ENCODE measurements at places on chromosomes 2 and 18.

DNA sequence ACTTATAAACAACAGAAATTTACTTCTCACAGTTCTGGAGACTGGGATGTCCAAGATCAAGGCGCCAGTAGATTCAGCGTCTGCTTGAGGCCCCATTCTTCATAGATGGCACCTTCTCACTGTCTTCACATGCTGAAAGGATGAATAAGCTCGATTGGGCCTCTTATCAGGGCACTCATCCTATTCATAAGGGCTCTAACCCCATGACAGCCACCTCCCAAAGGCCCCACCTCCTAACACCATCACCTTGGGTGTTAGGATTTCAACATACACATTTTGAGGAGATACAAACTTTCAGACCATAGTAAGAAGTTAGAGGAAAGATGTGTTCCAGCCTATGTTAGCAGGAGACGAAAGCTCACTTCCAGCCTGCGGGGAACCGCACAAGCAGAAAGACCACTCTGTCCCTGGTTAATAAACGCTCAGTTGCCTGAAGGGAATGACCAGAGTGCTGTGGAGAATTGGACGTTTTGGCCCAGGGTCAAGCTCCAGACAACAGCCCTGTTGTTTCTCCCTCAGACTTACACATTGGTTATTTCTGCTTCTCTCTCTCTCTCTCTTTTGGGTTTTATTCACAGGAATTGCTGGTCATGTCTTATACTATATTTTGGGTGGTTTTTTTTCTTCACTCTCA lies 90.3 kb downstream of the MAPRE2 start:
- no peak for DNase-seq

- DNase-seq: no peak
These were observed 141.0 kb upstream of the BCL2L11 start for GRCh38 chr2:110979471-110980338.

GRCh38 chr2:204024503-204024902 lies 87.9 kb downstream of the ICOS start:
- no peak for DNase-seq

DNA sequence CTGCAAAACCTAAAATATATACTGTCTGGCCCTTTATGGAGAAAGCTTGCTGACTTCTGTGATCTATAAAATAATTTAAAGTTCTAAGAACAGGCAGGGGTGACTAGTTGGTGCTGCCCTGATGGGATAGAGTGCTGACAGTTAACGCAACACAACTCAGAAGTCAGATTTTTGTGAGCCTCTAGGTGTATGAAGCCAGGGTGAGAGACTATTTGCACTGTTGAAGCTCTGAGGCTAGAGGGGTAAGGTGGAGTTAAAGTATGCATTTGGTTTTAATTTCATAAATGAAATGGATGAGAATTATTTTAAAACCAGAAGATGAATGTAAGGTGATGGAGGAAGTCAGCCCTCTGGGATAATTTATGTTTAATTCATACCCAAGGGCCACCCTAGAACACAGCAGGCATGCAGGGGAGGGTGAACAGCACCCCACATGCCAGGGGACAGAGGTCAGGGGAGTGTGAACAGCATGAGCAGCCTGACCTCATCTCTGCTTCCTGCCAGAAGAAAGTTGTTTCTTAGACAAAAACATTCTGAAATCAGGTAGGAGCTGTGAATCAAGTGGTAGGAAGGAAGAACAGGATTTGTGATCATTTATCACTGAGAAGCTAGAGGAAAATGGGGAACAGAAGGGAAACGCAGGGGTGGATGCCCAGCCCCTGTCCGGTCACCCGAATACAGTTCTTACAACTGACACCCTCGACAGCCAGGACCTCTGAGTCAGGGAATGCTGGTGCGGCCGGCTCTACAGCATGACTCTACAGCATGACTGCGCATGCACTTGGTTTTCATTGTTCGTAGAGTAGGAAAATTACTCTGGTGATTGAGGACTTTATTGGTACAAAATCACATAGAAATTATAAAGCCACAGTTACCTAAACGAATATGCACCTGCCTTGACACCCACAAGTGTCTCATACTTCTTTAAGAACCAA lies 93.1 kb downstream of the MBP start:
- no peak for DNase-seq

GRCh38 chr2:232361646-232362045 lies 16.9 kb upstream of the ALPP start:
- no peak for DNase-seq

- no peak for DNase-seq
These were observed 263.7 kb upstream of the SPOPL start for GRCh38 chr2:138237667-138238384.
